ENCODE measurements at places on chromosomes 7 and 10. TPM values are rescaled to one million over a fixed set of nuclear protein-coding genes. Genes with fewer than 3 reads are reported as not detected.

DNA sequence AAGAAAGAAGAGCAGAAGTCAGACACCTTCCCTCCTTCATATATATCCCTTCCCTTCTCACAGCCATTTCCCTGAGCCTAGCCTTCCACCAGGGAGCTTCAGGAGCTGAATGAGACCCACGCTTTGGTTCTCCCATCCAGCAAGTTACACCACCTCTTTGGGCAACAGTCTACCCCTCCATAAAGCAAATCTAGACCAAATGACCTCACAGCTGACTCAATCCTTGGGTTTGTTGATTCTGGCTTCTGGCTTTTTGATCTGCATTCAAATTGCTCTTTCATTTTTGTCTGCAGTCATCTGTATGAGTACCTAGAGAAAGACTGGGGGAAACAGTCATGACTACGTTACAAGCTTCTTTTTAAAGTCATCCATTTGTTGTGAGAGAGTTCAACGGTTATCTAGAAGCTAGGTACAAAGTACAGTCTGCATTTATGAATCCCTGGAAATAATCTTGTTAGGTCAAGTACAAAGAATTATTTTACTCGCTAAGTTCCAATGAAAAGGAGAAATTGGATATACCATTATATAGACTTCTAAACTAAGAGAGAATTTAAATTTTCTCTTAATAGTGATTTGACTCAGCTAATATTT lies 86.3 kb downstream of the RAB11FIP2 start:
- no peak for DNase-seq

DNA sequence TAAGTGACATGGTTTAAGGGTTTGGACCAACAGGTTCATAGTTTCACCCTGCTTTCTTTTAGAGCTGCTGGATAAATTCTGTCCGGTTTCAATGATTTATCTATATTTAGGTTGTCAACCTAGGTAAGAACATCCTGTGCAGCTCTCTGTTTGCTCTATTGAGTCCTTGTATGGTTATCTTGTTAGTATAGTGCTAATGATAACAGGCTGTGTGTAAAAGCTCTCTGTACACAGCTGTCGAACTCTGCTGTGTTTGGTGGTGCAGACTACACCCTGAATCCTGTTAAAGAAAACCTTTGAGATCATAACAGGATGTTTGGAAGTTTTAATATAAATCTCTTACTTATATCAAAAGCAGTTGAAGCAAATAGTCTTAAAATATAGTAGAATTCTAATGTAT lies 219.2 kb downstream of the SDK1 start:
- no peak for DNase-seq

DNA sequence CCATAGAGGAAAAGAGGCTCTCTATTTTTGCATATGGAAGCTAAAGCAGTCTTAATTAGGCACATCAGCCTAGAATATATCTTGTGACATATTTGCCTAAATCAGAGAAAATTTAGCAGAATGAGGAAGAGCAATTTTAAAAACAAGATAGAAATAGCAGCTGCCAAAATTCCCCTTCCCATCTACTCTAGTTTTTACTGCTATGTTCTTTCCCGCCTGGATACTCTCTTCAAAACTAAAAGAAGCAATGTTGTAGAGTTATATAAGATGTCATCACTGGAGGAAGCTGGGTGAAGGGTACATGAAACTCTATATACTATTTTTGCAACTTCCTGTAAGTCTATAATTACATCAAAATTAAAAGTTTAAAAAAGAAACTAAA lies 87.0 kb downstream of the ARMH3 start:
- DNase-seq = no peak

The PIK3AP1 gene
- total RNA-seq = 6.6 TPM

DNA sequence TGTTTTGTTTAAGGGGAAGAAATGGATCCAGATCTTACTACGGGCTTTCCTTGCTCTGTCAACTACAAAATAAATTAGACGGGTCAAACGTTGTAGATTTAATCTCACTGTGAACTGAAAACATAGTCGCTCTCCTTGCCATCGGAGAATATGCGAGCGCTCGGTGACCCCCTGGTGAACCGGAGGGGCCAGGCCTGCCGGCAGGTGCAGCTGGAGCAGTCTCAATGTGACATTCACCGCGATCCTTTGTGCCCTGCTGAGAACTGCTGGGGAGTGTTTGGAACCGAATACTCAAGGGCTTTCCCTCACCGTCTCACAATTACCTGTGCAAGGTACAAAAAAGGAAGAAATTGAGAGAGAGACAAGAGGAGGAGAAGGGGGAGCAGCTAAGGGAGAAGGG lies 174.1 kb upstream of the GPR26 start:
- no peak for DNase-seq

DNA sequence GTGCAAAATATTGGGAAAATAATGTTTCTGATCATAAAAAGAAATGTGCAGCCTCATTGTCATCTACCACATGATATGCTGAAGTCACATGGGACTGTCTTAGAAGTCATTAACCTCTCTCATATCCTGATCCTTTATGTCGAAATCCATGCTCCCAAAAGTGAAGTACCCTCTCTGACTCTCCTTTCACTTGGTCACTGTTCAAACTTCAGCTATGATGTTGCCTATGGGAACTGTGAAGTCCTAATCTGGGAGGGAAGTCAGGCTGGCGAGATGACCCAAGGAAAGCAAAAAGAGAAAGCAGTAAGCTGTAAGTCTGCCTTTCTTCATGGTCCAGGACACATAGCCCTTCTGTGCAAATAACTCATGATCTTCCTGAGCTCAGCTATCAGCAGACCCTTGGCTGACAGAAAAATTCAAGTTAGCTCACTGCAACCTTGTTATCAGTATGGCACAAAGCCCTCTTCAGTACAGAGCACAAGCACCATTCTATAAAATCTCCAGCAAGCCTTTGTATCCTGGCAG lies 29.5 kb downstream of the WASL start:
- no peak for DNase-seq

- DNase-seq = no peak
Observed at GRCh38 chr7:73366990-73367389, 39.0 kb downstream of the FKBP6 start.

DNA sequence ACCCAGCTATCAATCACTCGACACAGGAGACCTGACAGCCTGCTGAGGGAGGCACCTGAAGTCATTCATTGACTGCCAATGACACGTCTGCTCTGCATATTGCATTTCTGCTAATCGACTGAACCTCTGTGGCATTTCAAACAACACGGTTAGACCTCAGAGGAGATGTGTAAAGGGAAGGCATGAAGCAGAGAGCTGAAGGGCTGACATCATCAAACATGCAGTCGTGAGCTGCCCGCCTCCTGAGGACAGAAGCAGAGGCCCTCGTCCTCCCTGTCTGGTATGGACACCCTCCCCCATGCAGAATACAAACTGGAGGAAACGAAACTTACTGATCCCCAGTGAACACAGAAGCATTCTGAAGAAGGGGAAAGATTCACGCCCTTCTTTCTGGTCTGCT lies 462.6 kb upstream of the MGMT start:
- no peak for DNase-seq

DNA sequence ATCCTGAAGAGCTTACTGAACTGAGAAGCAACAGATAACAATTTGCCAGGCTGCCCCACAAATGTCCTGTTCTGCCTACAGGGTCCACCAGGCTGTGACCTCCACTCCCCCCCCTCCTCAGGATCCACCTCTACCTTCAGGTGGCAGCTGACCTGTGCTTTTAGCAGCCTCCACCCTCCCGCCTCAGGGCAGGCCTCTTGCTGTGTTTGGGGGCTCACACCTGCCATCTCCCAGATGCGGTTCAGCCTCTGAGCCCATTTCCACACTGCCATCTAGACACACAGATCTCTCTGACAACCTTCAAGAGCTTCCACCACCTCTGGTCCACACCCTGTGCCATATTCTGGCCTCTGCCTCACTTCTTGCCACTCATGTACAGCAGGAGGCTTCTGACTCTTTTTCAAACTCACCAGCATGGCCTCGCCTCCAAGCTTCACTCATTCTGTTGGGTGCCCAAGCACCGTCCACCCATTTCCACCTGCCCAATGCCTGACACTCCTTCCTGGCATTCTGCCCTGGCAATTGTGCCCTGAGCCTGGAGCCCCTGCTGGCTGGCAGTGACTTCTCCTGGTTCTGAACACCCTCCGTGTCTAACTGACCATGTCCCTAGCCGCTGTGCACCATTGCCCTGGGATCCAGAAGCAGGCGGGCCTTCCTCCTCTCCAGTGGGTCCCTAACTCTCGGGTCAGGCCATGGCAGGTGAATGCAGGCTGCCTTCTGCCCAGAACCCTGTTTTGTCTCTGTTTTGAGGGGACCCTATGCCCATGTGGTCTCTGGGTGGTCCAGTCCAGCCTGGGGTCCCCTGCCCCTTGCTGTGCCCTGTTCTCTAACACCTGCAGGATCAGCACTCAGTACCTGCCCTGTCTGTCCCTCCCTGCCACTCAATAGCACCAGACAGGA lies 18.5 kb downstream of the TMEM72 start:
- no peak for DNase-seq

- DNase-seq = no peak
Observed at GRCh38 chr10:112741830-112742402, 208.1 kb upstream of the TCF7L2 start.

DNA sequence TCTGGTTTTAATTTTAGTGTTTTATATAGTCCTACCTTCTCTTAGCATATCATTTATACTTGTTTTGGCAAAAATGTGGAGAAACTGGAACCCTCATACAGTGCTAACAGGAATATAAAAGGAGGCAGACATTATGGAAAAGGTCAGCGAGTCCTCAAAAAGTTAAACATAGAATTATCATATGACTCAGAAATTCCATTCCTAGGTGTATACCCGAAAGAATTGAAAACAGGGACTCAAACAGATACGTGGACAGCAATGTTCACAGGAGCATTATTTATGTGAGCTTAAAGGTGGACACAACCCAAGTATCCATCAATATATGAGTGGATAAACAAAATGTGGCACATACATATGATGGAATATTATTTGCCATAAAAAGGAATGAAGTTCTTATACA lies 51.5 kb downstream of the VAX1 start:
- DNase-seq = no peak

DNA sequence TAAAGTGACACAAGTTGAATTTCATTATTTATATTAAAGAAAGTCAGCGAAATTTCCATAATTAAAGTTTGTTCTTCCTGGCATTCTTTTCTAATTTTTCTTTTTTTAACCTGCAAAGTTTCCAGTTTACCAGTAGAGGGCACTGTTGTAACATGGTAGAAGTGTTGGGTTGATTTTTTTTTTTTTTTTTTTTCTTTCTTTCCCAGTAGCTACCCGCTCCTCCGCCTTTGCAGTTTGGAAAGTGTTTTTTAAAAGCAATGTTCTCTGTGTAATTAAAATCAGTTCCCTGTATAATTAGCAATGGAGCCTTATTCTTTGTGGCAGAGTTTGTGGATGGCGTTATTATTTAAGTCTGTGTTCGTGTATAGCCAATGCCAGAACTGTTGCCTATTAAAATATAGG lies 53.7 kb downstream of the TAF3 start:
- no peak for DNase-seq

The TWIST1 gene
- 2.9 TPM for total RNA-seq

DNA sequence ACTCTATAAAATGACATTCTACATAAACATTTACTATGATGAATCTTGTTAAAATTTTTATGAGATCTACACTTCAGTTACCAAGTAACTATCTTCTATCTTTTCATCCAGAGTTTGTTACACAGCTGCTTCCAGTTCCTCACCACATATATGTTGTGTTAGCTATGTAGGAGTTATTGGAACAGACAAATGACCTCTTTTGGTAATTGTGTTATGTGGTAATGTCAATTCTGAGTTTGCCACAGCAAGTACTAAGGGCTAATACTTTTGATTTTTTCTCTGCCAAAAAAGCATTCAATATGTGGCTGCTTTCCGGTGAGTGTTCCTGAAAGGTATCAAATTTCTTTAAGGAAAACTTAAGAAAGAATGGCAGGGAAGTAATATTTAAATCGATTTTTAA lies 573.9 kb upstream of the PCDH15 start:
- DNase-seq = no peak

- DNase-seq = no peak
Observed at GRCh38 chr10:123665491-123666286, 466 bp upstream of the GPR26 start.

- DNase-seq = no peak
Observed at GRCh38 chr10:14259696-14260566, 70.8 kb downstream of the FRMD4A start.

- no peak for DNase-seq
Observed at GRCh38 chr7:103576641-103577040, 130.6 kb upstream of the SLC26A5 start.

- no peak for DNase-seq
Observed at GRCh38 chr7:1939434-1940401, 269.6 kb downstream of the ELFN1 start.

- DNase-seq = no peak
Observed at GRCh38 chr10:11345224-11346054, 266.0 kb downstream of the USP6NL start.

The TEX36 gene
- not detected for total RNA-seq

The FIS1 gene
- 94.5 TPM for total RNA-seq

DNA sequence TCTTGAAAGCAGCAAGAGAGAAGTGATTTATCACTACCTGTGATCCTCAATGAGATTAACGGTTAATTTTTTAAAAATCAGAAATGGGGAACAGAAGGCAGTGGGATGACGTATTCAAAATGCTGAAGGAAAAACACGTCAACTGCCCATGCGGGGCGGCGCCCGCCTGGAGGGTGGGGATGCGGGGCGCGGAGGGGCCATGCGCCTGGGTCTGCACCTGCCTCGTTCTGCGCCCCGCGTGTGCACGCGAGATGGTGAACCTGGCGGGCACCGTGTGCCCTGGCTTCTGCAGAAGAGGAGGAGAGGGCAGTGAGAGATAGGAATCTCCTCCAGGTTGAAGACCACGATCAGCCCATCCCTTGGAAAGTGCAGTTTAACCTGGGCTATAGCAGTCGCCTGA lies 79.3 kb upstream of the ZNF32 start:
- no peak for DNase-seq

The SGCE gene
- 0.93 TPM for total RNA-seq

The SEMA3D gene
- total RNA-seq = not detected

DNA sequence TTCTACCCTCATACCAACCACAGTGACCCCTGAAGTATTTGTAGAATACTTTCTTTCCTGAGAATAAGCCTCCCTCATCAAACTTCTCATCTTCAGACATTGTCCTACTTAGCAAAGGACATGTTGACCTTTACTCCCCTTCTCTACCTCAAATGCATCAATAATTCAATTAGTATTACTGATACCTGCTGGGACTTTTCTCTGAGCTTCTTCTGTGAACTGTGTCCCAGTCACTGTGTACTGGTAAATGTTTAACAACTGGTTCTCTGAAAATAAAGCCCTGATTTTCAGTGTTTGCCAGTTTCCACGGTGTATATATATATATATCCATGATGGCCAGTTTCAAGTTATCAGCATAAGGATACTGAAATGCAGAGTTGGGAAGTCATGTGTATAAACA lies 12.2 kb downstream of the PANK1 start:
- DNase-seq = no peak
